Activated CD4-positive, alpha-beta T cell treated with anti-CD3 and anti-CD28 coated beads, Interleukin-2, amount 10 ng/mL, durations not matched to agents 24 days and 14 days (primary cell): ENCODE measurements at places on chromosomes 13 and 19. TPM values are rescaled to one million over a fixed set of nuclear protein-coding genes. Genes with fewer than 3 reads are reported as not detected.
A peak's percentile ranks its signal among the peaks of the same experiment; 100 is the strongest.

- H3K36me3 ChIP-seq = no peaks in the 10 kb centered on the region
- H3K27me3 ChIP-seq = no peaks in the 10 kb centered on the region
- H3K4me1 ChIP-seq = no peaks in the 10 kb centered on the region
- H3K27ac ChIP-seq = no peak overlapping the region
- no peak overlapping the region for H3K4me3 ChIP-seq
Measured at GRCh38 chr13:62173958-62174357, 758.3 kb upstream of the PCDH20 start.

Gene RGCC
- 113 and 117 TPM in 2 replicates for total RNA-seq

Gene ERICH4
- not detected in 2 replicates for total RNA-seq

- peaks cover 74% of the 10 kb centered on the region for H3K4me1 ChIP-seq
- peaks cover 68% of the 10 kb centered on the region for H3K36me3 ChIP-seq
- no peak for DNase-seq
- H3K27me3 ChIP-seq = no peaks in the 10 kb centered on the region
Measured at GRCh38 chr13:99206873-99207272, 6.2 kb downstream of the UBAC2 start.

Gene PDX1
- not detected in 2 replicates for total RNA-seq

GRCh38 chr19:43620061-43621001 lies 902 bp upstream of the ZNF428 start:
- H3K27ac ChIP-seq = peak overlapping the region; percentile 99
- no peaks in the 10 kb centered on the region for H3K36me3 ChIP-seq
- peak overlapping the region; percentile 98 for H3K4me3 ChIP-seq
- H3K4me1 ChIP-seq = peaks cover 31% of the 10 kb centered on the region

DNA sequence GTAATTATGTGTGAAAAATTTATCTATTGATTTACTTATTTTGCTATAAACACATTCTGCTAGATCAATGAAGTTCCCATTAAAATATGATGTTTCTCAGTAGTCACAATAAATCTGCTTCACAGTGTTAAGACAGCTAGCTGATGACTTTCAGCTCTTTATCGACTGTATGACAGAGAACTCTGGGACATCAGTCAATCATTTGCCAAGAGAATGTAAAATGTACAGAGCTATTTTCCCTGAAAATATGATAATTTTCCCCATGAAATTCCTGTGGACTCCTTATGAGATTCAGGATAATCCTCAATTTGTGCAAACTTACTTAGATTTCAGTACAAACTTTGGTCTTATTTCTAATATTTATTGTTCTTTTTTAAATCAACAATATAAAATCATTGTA lies 430.5 kb downstream of the SLITRK6 start:
- H3K27me3 ChIP-seq = no peaks in the 10 kb centered on the region
- H3K4me1 ChIP-seq = no peaks in the 10 kb centered on the region
- DNase-seq = no peak
- H3K4me3 ChIP-seq = no peak overlapping the region

- H3K4me1 ChIP-seq = peaks cover 16% of the 10 kb centered on the region
- DNase-seq = no peak
- peak overlapping the region; percentile 70 for H3K27ac ChIP-seq
- H3K4me3 ChIP-seq = no peak overlapping the region
- no peaks in the 10 kb centered on the region for H3K36me3 ChIP-seq
Measured at GRCh38 chr19:12913011-12913561, 6.0 kb downstream of the SYCE2 start.

DNA sequence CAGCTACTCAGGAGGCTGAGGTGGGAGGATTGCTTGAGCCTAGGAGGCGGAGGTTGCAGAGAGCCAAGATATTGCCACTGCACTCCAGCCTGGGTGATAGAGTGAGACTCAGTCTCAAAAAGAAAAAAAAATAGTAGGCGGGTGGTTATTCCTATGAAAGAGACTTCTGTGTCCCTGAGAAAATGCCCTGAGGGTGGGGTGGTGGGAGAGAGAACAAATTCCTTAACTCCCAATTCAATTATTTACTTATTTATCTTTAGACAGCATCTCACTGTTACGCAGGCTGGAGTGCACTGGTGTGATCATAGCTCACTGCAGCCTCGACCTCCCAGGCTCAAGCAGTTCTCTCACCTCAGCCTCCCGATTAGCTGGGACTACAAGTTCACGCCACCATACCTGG lies 10.3 kb upstream of the EEF2 start:
- H3K27me3 ChIP-seq = no peaks in the 10 kb centered on the region
- H3K4me1 ChIP-seq = peaks cover 6% of the 10 kb centered on the region
- H3K4me3 ChIP-seq = no peak overlapping the region

DNA sequence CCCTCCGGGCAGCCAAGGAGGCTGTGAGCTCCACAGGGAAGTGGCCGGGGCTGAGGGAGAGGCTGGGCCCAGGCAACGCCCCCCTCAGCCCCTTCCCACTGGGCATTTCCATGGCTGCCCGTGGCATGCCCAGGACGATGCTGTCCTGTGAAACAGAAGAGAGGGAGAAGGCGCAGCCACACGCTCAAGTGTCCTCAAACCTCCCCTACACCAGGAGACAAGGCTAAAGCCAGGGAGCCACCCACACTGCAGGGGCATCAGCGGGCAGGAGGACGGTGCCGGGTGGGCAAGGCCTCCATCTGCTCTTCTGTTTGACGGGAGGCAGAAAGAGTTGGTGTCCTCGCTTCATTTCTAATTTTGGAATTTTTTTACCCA lies 14.2 kb upstream of the PROZ start:
- DNase-seq = no peak
- H3K27ac ChIP-seq = no peak overlapping the region
- H3K36me3 ChIP-seq = no peaks in the 10 kb centered on the region
- H3K4me1 ChIP-seq = no peaks in the 10 kb centered on the region
- H3K4me3 ChIP-seq = no peak overlapping the region

GRCh38 chr13:27751953-27752532 lies 40.2 kb upstream of the GSX1 start:
- H3K4me1 ChIP-seq = no peaks in the 10 kb centered on the region
- no peaks in the 10 kb centered on the region for H3K36me3 ChIP-seq
- H3K4me3 ChIP-seq = no peak overlapping the region
- H3K27me3 ChIP-seq = peaks cover 6% of the 10 kb centered on the region
- no peak overlapping the region for H3K27ac ChIP-seq

DNA sequence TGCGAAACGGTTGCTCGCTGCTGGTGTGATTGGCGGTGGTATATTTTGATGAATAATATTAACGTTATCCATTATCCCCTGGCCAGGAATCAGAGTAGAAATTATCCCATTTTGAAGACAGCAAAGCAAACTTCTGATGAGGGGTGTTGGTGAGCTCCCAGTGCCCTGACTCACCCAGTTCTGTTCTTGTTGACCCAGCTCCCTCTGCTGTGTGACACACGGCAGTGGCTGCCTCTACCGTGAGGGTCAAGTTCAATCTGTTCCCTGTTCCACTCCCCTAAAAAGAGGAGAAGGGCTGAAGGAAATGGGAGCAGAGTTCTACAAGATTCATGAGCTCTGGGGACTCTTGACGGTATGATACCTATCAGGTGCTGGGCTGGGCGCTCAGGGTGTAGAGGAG lies 2.0 kb downstream of the CAMSAP3 start:
- H3K4me3 ChIP-seq = no peak overlapping the region
- H3K27ac ChIP-seq = no peak overlapping the region
- DNase-seq = no peak
- H3K27me3 ChIP-seq = peaks cover 43% of the 10 kb centered on the region
- H3K36me3 ChIP-seq = peaks cover 2% of the 10 kb centered on the region

- no peak overlapping the region for H3K4me3 ChIP-seq
- H3K27ac ChIP-seq = peak overlapping the region; percentile 37
- no peak for DNase-seq
- peaks cover 4% of the 10 kb centered on the region for H3K36me3 ChIP-seq
- H3K27me3 ChIP-seq = peaks cover 2% of the 10 kb centered on the region
- H3K4me1 ChIP-seq = peaks cover 31% of the 10 kb centered on the region
Measured at GRCh38 chr19:33158365-33158764, 26.5 kb downstream of the WDR88 start.

Gene SOX1
- total RNA-seq = not detected in 2 replicates

GRCh38 chr13:100211016-100211710 lies 122.3 kb downstream of the PCCA start:
- H3K4me1 ChIP-seq = peaks cover 6% of the 10 kb centered on the region
- H3K4me3 ChIP-seq = no peak overlapping the region
- DNase-seq = no peak
- no peaks in the 10 kb centered on the region for H3K27me3 ChIP-seq
- H3K36me3 ChIP-seq = peaks cover 11% of the 10 kb centered on the region

Gene ZNF665
- 2.3 and 2.6 TPM in 2 replicates for total RNA-seq

Gene KCNN1
- 0.62 TPM in 1 of 2 replicates, not detected in the other for total RNA-seq

DNA sequence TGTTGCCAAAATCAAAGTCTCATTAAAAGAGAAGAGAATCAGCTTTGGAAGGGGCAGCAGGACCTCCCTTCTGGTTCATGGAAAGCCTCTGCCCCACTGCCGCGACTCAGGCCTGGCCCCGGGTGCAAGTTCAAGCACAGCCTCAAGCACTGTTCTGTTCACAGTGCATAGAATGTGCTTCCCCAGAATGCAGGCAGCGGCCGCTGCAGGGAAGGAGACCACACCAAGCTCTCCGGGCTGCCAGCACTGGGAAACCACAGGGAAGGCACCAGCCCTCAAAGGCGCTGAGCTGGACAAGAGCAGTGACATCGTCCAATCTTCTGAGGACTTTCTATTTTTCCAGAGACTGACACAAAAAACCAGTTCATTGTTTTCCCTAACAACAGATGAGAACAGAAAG lies 55.5 kb downstream of the CRYL1 start:
- no peak overlapping the region for H3K27ac ChIP-seq
- H3K27me3 ChIP-seq = peaks cover 3% of the 10 kb centered on the region
- peaks cover 18% of the 10 kb centered on the region for H3K4me1 ChIP-seq
- no peak overlapping the region for H3K4me3 ChIP-seq
- no peak for DNase-seq

DNA sequence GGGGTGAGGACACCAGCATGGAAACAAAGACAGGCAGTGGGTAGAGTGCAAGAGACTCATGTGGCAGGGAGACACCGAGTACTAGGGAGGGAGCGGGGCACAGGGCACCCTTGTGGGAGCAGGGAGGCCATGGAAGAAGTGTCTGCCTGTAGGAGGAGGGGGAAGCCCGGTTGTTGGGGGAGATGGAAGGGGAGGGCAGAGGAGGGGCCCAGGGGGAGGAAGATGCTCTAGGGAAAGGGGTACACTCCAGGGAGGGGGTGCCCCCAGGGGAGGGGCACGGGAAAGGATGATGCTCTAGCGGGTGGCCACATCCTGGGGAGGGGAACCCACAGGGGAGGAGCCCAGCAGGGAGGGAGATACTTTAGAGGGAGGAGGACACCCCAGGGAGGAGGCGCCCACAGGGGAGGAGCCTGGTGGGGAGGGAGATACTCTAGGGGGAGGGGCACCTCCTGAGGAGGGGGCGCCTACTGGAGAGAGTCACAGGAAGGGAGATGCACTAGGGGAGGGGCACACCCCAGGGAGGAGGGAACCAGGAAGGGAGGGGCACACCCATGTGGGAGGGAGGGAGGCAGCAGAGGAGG lies 24.9 kb downstream of the CPAMD8 start:
- peaks cover 2% of the 10 kb centered on the region for H3K27me3 ChIP-seq
- H3K27ac ChIP-seq = peak overlapping the region; percentile 79
- H3K4me1 ChIP-seq = peaks cover 18% of the 10 kb centered on the region
- H3K36me3 ChIP-seq = peaks cover 3% of the 10 kb centered on the region

Gene CALR3
- not detected in 2 replicates for total RNA-seq

DNA sequence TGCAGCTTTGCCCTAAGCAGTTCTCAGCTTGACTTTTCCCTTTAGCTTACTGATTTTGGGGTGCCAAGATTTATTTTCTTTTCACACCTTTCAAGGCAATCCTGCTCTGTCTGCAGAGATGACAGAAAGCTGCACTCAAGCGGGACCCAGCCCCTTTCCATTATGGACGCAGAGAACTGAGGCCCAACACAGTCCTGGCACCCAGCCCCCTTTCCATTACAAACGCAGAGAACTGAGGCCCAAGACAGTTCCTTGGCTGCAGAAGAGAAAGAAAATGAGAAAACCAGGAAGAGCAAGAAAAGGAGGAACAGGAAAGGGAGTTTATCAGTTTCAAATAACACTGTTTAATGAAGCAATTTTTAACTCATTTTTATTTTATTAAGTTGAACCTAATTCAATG lies 36.8 kb upstream of the ATP11A start:
- peaks cover 7% of the 10 kb centered on the region for H3K27me3 ChIP-seq
- DNase-seq = no peak
- H3K27ac ChIP-seq = no peak overlapping the region
- no peak overlapping the region for H3K4me3 ChIP-seq

- H3K36me3 ChIP-seq = no peaks in the 10 kb centered on the region
- H3K27me3 ChIP-seq = peaks cover 1% of the 10 kb centered on the region
- no peaks in the 10 kb centered on the region for H3K4me1 ChIP-seq
Measured at GRCh38 chr13:35697186-35697730, 220.8 kb upstream of the MAB21L1 start.

Gene CYP2A7
- not detected in 2 replicates for total RNA-seq

Gene SLITRK6
- total RNA-seq = not detected in 2 replicates

- no peak for DNase-seq
- no peak overlapping the region for H3K4me3 ChIP-seq
- no peak overlapping the region for H3K27ac ChIP-seq
- H3K4me1 ChIP-seq = peaks cover 35% of the 10 kb centered on the region
Measured at GRCh38 chr13:46633416-46633815, 80.4 kb downstream of the LRCH1 start.

Gene ZSCAN22
- 4.2 and 4.6 TPM in 2 replicates for total RNA-seq

DNA sequence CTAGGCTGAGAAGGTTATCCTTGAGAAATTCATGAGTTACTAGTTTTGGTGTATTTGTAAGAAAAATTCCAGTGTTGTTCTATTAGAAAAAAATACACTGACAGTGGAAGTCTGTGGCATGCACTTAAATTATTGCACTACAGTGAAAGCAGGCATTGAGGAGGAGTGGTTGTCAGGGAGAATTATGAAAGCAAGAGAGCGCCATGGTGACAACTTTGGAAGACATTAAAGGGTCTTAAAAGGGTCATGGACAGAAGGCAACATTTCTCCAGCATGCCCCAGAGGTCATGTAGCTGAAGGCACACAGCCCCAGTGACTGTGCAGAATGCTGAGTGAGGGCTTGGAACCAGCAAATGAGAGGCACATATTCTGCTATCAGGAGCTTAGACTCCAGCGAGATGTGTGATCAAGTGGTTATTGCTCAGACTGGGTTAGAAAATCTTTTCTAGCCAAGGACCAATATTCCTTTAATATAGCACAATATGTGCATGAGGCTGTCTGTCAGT lies 292.7 kb downstream of the OLFM4 start:
- DNase-seq = no peak
- no peak overlapping the region for H3K27ac ChIP-seq
- H3K4me1 ChIP-seq = no peaks in the 10 kb centered on the region
- H3K27me3 ChIP-seq = no peaks in the 10 kb centered on the region
- H3K4me3 ChIP-seq = no peak overlapping the region

DNA sequence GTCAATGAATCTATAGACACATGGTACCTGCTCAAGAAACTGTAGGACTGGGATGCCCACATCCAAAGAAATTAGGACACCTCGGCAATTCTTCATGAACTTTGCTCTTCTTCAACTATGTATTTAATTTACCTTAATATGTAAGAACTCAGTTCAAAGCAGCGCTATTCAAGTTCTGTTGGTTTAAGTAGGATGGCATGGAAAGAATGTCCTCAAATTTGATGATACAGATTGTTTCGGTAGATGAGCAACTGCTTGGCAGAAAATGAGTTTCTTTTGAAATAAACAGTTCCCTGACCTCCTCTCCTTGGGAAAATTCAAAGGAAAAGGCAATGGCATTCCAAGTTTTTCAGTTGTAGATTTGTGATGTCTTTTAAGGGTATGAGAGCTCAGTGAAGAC lies 36.7 kb downstream of the FGF9 start:
- H3K27me3 ChIP-seq = no peaks in the 10 kb centered on the region
- DNase-seq = no peak
- no peak overlapping the region for H3K27ac ChIP-seq
- H3K4me1 ChIP-seq = no peaks in the 10 kb centered on the region
- no peak overlapping the region for H3K4me3 ChIP-seq
